ENCODE measurements at places on chromosomes 16 and 17.

GRCh38 chr17:43146649-43147048 is 21.5 kb upstream of the BRCA1 start:
- DNase-seq = no peak

GRCh38 chr16:49599704-49600103 is 226.1 kb downstream of the C16orf78 start:
- no peak for DNase-seq

GRCh38 chr16:65608455-65608854 is 486.6 kb upstream of the CDH11 start:
- no peak for DNase-seq

- no peak for DNase-seq
Measured at GRCh38 chr17:82863941-82864712, 24.3 kb upstream of the ZNF750 start.

DNA sequence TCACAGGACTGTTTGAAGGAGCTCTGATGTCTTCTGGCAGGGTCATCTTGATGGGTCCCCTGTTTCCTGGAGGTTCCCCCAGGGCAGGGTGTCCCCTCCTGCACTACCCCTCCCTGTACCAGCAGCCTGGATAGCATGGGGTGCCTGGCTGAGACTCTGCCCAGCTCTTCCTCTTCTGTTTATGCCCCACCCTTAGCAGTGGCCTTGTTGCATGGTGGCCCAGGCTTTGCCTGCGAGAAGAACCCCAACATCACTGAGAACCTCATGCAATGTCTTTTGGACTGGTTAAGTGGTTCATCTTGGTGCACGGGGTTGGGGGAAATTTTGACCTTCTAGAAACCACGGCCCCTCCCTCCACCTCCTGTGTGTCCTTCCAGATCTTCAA is 121.8 kb downstream of the IRX3 start:
- DNase-seq = no peak

- DNase-seq = no peak
Measured at GRCh38 chr17:28180449-28180848, 138.0 kb downstream of the NLK start.

All from NCI-H82 (cell line).